ENCODE measurements at places on chromosomes 11 and 22. TPM values are rescaled to one million over a fixed set of nuclear protein-coding genes. Genes with fewer than 3 reads are reported as not detected.

Gene ANKK1
- not detected for total RNA-seq

DNA sequence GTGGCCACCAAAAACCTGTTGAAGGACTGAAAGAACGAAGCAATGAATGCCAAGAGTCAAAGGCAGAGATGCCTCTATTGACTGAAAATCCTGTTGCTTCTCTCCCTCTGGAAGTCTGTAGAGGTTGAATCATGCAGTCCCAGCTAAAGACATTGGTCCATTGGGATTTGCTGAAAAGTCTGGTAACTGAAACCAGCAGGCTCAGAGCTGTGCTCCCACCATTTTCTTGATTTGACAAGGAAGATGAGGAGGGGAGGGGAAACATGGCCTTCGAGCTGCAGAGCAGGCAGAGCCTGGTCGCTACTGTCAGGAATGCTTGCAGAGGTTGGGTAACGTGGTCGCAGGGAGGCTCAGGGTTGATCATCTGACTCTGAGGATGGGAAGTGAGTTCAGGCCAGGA lies 72.8 kb upstream of the CSNK2A3 start:
- no peak for DNase-seq

Gene SULT4A1
- under 0.01 TPM for total RNA-seq

GRCh38 chr11:118610225-118610772 lies 2.9 kb downstream of the PHLDB1 start:
- DNase-seq, result no peak

DNA sequence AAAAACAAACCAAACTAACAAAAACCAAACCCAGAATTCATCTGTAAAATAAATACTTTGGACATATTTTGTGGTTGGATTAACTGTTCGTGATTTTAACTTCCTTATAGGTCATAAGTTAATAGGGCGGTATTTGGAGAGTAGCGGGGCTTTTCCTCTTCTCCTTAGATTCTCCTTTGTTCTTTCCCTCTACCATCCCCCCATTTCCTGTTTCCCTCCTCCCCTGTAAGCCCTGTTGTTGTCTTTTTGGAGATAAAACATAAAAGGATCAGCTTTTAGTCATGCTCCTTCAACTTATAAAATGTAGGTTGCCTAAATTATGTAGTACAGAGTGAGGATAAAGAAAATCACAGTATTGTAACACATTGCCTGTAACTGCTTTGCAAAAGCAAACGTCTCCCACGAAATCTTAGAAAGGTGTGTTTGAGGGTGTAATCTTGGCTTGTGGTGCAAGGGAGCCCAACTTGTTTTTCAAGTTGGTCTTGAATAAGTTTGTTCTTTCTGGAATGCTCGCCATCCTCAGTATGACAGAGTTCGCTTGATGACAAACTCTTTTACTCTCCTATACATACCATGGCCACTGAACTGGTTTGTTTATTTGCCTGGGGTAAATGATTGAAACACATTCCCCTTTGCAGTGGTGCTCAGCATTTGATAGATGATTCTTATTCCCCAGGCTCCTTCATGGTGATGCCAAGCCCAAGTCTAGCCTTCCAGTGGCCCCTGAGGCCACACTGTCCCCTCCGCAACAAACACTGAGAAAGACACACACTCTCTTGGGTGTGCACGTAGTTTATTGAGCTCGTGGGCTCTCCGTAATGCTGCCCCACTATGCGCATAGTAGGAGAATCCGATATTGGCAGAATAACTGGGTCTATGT lies 49.4 kb downstream of the TEAD1 start:
- peak; percentile 37 for DNase-seq

- no peak for DNase-seq
These were observed 138.8 kb upstream of the UBASH3B start for GRCh38 chr11:122516686-122517085.

GRCh38 chr11:73177778-73178539 lies 35.8 kb upstream of the FCHSD2 start:
- peak; percentile 91 for DNase-seq

- no peak for DNase-seq
These were observed 234.3 kb upstream of the FOLH1 start for GRCh38 chr11:49442669-49443068.

- no peak for DNase-seq
These were observed 404 bp upstream of the RELT start for GRCh38 chr11:73375830-73376159.

Gene IGF2
- 22.0 TPM for total RNA-seq

Gene FOSL1
- 3.8 TPM for total RNA-seq

GRCh38 chr11:95888439-95888838 lies 35.5 kb downstream of the MTMR2 start:
- no peak for DNase-seq

DNA sequence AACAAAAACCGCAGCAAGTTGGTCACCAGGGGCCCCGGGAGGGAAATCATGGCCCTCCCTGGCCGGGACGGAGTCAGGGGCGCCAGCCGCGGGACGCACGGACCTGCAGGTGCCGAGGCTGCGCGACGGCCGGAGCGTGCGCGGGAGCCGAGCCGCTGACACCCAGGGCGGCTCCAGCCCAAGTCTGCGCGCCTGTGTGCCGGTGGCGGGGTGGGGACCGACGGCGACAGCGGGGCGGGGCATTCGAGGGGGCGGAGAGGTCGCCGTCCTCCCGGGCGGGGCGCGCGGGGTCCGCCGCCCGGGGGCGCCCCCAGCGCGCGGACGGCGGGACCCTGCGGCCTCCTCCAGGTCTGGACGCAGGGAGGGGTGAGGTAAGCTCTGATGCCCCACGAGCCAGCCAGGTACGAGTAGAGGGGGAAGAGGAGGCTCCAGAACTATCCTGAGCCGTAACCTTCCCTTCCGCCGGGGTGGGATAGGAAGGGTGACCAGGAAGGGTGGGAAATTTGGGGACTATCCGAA lies at the start of gene ESAM:
TSS of gene ESAM (minus strand) at position 186 of the 519 bp plus-strand sequence. CDS start at position 50, 136 bp downstream.
- DNase-seq, result peak; percentile 40

Gene OR5M3
- not detected for total RNA-seq

Gene FOLH1
- under 0.01 TPM for total RNA-seq

DNA sequence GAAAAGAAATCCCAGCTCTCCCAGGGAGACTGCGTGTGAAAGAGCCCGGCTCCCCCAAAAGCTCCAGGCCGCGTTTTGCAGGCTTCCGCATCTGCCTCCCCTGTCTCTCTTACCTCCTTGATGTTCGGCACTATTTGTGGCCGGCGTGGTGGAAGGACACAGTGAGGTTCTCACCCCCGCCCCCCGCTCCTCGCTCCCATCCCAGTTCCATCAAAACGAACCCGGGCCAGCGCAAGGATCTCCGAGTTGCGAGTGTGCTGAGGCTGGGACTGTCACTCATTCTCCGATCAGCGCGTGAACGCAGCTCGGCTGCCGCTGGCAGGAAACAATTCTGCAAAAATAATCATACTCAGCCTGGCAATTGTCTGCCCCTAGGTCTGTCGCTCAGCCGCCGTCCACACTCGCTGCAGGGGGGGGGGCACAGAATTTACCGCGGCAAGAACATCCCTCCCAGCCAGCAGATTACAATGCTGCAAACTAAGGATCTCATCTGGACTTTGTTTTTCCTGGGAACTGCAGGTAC lies at the start of gene NCAM1:
TSS of gene NCAM1 (plus strand) at position 275 of the 523 bp plus-strand sequence.
- DNase-seq, result peak; percentile 39

Gene CCDC89
- total RNA-seq, result not detected

- DNase-seq, result no peak
These were observed 127.3 kb upstream of the TOP3B start for GRCh38 chr22:22109693-22110466.

GRCh38 chr11:94219771-94220170 lies 84.6 kb upstream of the IZUMO1R start:
- DNase-seq, result no peak

DNA sequence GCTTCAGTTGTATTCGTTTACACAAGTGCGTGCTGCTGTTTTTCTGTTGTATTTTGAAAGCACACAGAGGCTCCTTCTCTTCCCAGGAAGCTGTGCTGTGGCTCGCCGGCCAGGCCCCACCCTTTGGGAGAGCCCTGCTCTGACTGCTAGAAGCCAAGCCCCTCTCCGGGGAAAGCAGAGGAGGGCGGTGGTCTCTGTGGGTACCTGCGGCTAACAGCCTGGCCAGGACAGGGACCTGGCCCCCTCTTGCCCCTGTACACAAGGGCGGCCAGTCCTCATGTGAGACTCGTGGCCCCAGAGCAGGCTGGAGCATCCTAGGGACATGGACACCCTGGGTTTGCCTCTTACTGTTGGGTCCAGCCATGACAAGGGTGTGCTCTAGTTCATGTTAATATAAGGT lies 14.8 kb downstream of the MOB2 start:
- DNase-seq, result no peak

DNA sequence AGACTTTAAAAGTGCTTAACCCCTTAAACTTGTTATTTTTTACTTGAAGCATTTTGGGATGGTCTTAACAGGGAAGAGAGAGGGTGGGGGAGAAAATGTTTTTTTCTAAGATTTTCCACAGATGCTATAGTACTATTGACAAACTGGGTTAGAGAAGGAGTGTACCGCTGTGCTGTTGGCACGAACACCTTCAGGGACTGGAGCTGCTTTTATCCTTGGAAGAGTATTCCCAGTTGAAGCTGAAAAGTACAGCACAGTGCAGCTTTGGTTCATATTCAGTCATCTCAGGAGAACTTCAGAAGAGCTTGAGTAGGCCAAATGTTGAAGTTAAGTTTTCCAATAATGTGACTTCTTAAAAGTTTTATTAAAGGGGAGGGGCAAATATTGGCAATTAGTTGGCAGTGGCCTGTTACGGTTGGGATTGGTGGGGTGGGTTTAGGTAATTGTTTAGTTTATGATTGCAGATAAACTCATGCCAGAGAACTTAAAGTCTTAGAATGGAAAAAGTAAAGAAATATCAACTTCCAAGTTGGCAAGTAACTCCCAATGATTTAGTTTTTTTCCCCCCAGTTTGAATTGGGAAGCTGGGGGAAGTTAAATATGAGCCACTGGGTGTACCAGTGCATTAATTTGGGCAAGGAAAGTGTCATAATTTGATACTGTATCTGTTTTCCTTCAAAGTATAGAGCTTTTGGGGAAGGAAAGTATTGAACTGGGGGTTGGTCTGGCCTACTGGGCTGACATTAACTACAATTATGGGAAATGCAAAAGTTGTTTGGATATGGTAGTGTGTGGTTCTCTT lies 2.8 kb downstream of the MALAT1 start:
- no peak for DNase-seq

- DNase-seq, result no peak
These were observed 106.5 kb upstream of the DRD2 start for GRCh38 chr11:113581713-113582112.

Gene OOSP2
- not detected for total RNA-seq

GRCh38 chr22:47604563-47604962 lies 842.1 kb downstream of the TBC1D22A start:
- DNase-seq, result no peak

Gene SCGB1D2
- not detected for total RNA-seq

GRCh38 chr11:64352099-64352994 lies 6.6 kb upstream of the RPS6KA4 start:
- DNase-seq, result no peak

GRCh38 chr11:2143799-2144543 lies 4.8 kb upstream of the IGF2 start:
- DNase-seq, result no peak

GRCh38 chr11:99370549-99371216 lies 349.9 kb downstream of the CNTN5 start:
- DNase-seq, result no peak

Gene MS4A3
- not detected for total RNA-seq

DNA sequence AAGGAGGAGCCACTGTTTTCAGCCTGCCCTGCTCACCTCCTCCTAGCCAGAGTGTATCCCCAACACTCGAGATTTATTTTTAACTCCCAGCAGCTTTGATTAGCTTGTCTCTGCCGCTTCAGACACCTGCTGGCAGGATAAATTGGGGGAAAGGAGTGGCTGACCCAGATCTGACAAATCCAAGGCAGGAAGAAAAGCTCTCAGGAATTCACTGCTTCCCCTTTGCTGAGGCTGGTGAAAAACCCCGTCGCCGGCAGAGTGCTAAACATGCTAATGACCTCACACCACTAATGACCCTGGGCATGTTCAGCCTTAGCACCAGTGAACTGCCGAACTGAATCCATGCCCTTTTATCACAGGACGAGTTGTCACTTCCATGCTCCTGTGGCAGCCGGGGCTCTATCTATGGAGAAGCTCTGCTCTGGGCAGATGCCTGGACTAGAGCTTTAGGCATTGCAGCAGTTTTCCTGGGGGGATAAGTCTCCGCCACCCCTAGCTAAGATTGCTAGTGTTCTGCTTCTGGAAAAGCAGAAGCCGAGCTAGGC lies 52.2 kb downstream of the FEZ1 start:
- DNase-seq, result no peak

DNA sequence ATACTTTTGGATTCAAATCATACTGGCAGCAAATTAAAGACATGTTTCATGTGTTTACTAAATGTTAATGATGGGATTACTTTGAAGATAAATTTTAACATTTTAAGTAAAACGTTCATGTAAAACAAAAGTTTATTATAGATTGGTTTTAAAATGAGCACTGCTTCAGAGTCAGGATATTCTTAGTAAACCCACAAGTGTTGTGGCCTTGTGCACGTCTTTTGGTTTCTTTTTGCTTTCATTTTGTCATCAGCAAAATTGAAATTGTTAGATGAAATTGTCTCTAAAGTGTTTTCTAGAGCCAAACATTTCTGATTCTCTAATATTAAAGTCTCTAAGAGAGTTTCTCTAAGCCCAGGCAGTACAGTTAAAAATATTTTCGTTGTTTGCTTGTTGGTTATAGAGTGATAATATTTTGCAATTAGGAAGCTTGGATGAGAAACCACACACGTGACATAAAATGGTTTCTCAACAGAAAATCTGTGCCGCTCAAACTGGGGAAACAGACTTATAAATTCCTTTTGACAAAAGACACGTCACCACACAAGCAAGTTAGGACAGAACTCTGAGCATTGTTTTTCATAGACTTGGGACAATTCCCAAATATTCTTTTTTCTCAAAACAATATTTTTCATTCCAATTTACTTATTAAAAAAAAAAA lies 164.4 kb downstream of the TEAD1 start:
- DNase-seq, result no peak

DNA sequence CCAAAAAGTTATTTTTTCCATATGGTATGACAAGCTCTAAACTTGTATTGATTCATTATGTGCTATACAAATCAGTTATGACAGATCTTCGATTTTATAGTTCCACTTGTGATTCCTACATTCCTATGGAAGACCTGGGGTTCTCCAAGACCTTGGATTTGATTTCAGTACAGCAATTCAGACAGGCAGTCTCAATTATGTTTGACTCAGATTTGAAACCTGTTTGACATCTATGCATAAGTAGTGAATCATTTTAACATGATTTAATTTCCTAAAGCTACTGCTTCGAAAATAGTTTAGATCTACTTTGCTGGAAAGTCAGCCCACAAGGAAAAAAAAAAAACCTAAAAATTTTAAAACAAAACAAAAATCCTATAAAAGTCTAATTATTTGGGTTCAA lies 820.4 kb downstream of the LUZP2 start:
- no peak for DNase-seq

DNA sequence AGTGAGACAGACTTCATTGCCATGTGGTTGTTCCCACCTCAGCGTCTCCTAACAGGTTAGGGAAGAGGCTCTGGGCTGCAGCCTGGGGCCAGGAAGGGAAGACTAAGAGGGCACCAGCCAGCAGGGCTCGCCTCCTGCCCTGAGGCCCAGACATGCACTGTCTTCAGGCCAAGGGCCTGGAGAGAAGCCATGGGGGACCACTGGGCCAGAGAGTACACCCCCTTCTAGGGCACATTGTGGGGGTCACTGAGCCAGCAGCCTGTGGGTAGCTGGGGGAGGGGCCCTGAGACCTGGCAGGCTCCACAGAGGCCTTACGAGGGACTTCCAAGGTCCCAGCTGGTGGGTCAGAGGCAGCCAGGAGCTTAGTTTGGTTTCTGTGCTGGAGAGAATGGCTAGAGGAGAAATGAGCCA lies 25.0 kb upstream of the MYRF start:
- no peak for DNase-seq

Gene DENND5A
- total RNA-seq, result 149 TPM
